ENCODE measurements at places on chromosomes 7 and 10. TPM values are rescaled to one million over a fixed set of nuclear protein-coding genes. Genes with fewer than 3 reads are reported as not detected.
A peak's percentile ranks its signal among the peaks of the same experiment; 100 is the strongest.

- H3K4me3 ChIP-seq = no peak overlapping the region
- H3K36me3 ChIP-seq = no peaks in the 10 kb centered on the region
- H3K4me1 ChIP-seq = no peaks in the 10 kb centered on the region
- H3K27me3 ChIP-seq = peaks cover 16% of the 10 kb centered on the region
These were observed 2.5 kb downstream of the SCIN start for GRCh38 chr7:12572941-12573575.

- DNase-seq = no peak
- no peak overlapping the region for H3K4me3 ChIP-seq
- no peaks in the 10 kb centered on the region for H3K4me1 ChIP-seq
- H3K27me3 ChIP-seq = no peaks in the 10 kb centered on the region
- no peak overlapping the region for H3K27ac ChIP-seq
These were observed 92.3 kb downstream of the ELFN1 start for GRCh38 chr7:1762238-1762945.

GRCh38 chr7:28755255-28755654, 202.9 kb downstream of the TRIL start:
- no peaks in the 10 kb centered on the region for H3K27me3 ChIP-seq
- no peaks in the 10 kb centered on the region for H3K36me3 ChIP-seq
- no peak overlapping the region for H3K27ac ChIP-seq
- H3K4me1 ChIP-seq = no peaks in the 10 kb centered on the region
- no peak for DNase-seq
- no peak overlapping the region for H3K4me3 ChIP-seq

DNA sequence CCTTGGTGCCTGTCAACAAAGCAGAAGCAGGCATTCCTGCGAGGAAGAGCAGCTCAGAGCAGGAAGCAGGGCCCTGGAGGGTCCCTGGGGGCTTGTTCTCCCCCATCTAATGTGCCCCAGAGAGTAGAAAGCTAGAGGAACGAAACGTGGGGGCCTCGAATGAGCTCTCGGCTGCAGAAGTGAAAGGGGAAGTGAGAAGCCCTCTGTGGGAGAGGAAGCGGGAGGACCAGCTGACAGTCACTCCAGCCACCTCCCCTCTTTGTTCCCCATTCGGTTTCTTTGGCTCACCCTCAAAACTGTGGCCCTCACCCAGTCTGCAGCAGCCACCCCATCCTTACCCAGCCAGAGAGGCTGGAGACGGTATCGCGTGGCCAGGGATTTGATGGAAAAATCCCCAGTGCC, 25.0 kb downstream of the C10orf105 start:
- peaks cover 34% of the 10 kb centered on the region for H3K4me1 ChIP-seq
- H3K27me3 ChIP-seq = no peaks in the 10 kb centered on the region
- peak; percentile 37 for DNase-seq
- peak overlapping the region; percentile 53 for H3K27ac ChIP-seq
- peak overlapping the region; percentile 47 for H3K4me3 ChIP-seq
- no peaks in the 10 kb centered on the region for H3K36me3 ChIP-seq

DNA sequence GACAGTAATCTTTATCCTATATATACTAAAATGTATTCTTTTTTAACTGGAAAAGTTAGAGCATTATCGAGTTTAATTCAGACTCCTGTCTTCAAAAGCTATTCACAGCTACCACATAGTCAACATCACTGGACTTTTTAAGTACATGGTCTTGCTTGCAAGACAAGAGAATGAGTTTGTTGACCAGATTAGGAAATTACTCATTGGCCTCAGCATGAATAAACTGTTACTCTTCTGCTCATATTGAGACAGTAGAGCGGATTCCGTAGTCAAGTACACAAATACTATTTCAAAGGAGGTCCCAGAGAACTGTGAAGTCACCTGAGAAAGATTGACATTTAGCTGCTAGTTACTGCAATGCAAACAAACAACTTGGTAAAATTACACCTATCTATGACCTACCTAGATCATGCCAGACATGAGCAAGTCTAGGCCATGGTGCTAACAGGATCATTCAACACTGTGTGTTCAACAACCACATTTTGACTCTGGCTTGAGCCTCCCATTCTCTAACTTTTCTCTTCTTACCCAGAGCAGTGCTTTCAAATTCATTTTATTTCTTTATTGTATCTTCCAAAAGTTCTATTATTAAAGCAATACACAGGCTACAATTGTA, 280.9 kb downstream of the NEBL start:
- no peak overlapping the region for H3K27ac ChIP-seq
- H3K27me3 ChIP-seq = no peaks in the 10 kb centered on the region
- no peaks in the 10 kb centered on the region for H3K4me1 ChIP-seq
- no peak overlapping the region for H3K4me3 ChIP-seq

- no peak overlapping the region for H3K4me3 ChIP-seq
- DNase-seq = no peak
- peaks cover 13% of the 10 kb centered on the region for H3K27me3 ChIP-seq
- H3K27ac ChIP-seq = no peak overlapping the region
These were observed 48.4 kb downstream of the AOC1 start for GRCh38 chr7:150900675-150901074.

DNA sequence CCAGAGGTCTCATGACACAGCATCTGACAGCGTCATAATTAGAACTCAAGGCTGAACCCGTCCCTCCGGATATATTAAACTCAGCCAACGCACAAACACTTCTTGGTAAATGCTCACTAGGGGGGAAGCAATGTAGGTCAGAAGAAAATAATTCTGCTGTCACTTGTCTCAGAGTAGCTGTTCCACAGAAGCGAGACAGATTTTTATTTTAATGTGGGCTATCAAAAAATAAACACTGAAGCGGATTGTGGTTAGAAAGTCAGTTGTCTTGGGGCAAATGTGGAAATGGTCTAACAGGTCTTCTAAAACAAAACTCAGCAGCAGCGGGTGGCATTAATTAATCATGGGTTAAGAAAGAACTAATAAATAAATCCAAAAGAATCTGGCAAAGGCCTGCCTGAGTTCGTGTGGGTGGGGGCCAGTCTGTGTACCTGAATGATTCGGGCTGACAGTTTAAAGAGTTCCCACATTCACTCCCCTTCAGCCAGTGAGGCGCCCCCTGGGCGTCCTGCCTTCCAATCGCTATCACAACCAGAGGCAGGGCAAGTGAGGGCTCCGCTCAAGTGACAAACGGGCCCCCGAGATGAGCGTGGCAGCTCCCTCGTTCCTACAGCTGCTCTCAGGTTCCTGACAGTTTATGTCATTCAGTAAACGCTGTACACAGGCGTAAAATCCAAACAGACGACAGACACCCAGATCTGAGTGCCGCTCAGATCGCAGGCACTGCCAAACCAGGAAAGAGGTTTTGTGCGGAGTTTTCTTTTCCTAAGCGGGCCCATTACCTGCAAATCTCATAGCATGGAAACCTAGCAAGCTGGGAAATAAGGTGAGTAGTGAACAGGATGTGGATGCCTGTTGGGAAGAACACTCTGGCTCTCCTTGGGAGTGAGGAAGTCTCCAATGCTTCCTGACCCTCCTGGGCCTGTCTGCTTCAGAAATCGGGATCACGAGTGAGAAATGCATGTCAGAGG, 52.9 kb downstream of the NRAP start:
- no peaks in the 10 kb centered on the region for H3K4me1 ChIP-seq
- H3K4me3 ChIP-seq = no peak overlapping the region
- no peak for DNase-seq

- no peaks in the 10 kb centered on the region for H3K27me3 ChIP-seq
- H3K4me1 ChIP-seq = no peaks in the 10 kb centered on the region
- no peak for DNase-seq
These were observed 147.8 kb downstream of the ADAM12 start for GRCh38 chr10:126240483-126240882.

ADARB2 gene
- total RNA-seq = 2.9 TPM
